ENCODE measurements at places on chromosomes 12 and 14.

- H3K27ac ChIP-seq = no peak overlapping the region
- DNase-seq = no peak
- no peaks in the 10 kb centered on the region for H3K4me1 ChIP-seq
- no peaks in the 10 kb centered on the region for H3K36me3 ChIP-seq
These were observed 82.1 kb downstream of the WSCD2 start for GRCh38 chr12:108211157-108211556.

GRCh38 chr14:50501642-50502041 is 30.7 kb downstream of the MAP4K5 start:
- H3K27me3 ChIP-seq = no peaks in the 10 kb centered on the region
- no peak for DNase-seq

GRCh38 chr14:92524602-92525185 is 11.1 kb downstream of the RIN3 start:
- H3K27me3 ChIP-seq = no peaks in the 10 kb centered on the region
- DNase-seq = no peak
- H3K27ac ChIP-seq = no peak overlapping the region
- no peaks in the 10 kb centered on the region for H3K4me1 ChIP-seq
- no peaks in the 10 kb centered on the region for H3K36me3 ChIP-seq

DNA sequence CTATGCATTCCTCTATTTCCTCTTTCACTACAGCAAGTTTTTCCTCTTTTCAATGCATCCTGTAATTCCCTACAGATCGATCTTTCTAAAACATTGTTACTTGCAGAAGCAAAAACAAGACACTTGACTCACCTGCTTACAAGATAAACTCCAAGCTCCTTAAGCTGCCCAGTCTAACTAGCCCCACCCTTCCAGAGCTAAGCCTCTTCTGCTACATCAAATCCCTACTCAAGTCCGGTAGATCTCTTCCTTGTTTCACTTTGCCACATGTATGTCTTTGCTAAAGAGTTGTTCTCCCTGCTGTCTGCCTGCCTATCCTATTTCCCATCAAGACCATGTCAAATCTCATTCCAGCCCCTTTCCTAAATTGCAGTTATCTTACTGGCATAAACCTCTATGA is 724.8 kb downstream of the C12orf50 start:
- no peak for DNase-seq
- H3K27me3 ChIP-seq = no peaks in the 10 kb centered on the region
- no peak overlapping the region for H3K4me3 ChIP-seq

DNA sequence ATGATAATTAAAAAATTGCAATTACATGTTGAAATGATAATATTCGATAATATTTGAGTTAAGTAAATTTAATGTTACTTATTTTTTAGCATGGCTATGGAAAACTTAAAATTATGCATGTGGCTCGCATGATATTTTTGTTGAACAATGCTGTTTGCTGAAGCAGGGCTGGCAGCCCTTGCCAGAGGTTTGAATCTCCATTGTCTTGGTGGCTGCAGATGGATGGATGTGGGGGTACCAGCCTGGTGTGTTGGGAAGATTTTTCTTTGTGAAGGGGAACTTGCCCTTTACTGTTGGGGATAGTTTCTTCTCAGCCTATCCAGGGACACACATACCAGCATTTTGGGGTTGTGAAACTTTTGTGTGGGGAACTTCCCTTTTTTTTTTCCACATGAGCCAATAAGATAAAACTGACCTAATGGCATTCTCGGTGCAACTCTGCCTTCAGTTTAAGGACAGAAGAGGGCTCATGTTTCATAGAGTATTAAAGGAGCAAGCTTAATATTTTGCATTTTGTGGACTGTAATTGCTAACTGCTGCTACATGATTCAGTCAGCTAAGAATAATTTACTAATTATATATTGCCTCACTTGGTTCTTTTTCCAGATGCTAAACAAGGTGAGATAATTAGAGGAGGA is 8.8 kb downstream of the RASSF3 start:
- no peaks in the 10 kb centered on the region for H3K4me1 ChIP-seq
- H3K4me3 ChIP-seq = no peak overlapping the region
- H3K36me3 ChIP-seq = no peaks in the 10 kb centered on the region
- H3K27me3 ChIP-seq = no peaks in the 10 kb centered on the region
- DNase-seq = no peak

DNA sequence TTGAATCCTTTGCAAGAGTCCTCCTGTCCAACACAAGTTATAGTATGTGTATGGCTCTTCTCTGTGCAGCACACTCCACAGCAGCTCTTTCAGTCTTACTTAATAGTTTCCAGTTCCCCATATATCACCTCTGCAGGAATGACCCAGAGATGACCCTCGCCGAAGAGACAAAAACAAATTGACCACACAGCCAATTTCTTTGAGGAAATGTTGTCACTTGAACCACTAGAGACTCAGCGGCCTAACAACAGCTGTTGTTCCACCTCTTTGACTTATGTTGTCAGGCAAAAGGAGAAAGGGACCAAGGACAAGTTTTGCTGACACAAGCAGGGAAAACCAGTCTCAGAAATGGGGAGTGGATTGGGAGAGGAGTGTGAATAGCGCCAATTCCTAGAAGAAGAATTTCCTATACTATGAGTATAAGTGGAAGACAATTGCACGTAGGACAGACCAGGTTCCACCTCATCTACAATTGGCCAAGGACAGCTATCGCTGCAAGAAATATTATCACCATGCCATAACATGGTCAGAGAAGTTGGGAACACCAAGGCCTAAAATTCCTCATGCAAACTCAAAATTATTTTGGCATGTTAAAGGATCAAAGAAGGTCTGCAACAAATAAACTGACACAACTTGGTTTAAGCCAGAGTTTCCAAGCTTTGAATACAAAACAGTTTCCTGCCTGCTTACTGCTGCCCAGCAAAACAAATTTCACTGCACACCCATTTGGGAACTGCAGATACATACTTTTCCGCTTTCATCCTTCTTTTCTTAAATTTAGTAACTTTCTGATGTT is 41.7 kb upstream of the ITPR2 start:
- peaks cover 11% of the 10 kb centered on the region for H3K4me1 ChIP-seq
- no peak overlapping the region for H3K4me3 ChIP-seq
- H3K27ac ChIP-seq = no peak overlapping the region
- no peak for DNase-seq
- H3K36me3 ChIP-seq = no peaks in the 10 kb centered on the region

Measured in hepatocyte (in vitro differentiated cells).